ENCODE measurements at places on chromosomes 4 and X.

- no peak for DNase-seq
Observed at GRCh38 chrX:16042980-16043379, 80.4 kb upstream of the GRPR start.

- no peak for DNase-seq
Observed at GRCh38 chr4:3401436-3402171, 40.2 kb upstream of the HGFAC start.

DNA sequence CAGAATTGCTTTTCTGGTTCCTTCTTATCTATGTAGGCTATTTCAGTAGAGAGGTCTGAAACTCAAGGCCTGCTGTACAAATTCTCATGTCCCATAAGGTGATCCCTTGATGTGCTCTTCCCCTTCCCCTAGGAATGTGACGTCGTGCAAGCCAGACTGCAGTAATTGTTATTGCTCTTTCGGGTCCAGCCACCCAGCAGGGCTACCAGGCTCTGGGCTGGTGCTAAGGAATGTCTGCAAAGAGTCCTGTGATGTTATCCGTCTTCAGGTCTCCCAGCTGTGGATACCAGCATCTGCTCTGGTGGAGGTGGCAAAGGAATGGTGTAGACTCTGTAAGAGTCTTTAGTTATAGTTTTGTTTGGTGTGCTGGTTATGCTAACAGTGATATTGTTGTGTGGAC is 378.7 kb downstream of the C4orf33 start:
- no peak for DNase-seq

DNA sequence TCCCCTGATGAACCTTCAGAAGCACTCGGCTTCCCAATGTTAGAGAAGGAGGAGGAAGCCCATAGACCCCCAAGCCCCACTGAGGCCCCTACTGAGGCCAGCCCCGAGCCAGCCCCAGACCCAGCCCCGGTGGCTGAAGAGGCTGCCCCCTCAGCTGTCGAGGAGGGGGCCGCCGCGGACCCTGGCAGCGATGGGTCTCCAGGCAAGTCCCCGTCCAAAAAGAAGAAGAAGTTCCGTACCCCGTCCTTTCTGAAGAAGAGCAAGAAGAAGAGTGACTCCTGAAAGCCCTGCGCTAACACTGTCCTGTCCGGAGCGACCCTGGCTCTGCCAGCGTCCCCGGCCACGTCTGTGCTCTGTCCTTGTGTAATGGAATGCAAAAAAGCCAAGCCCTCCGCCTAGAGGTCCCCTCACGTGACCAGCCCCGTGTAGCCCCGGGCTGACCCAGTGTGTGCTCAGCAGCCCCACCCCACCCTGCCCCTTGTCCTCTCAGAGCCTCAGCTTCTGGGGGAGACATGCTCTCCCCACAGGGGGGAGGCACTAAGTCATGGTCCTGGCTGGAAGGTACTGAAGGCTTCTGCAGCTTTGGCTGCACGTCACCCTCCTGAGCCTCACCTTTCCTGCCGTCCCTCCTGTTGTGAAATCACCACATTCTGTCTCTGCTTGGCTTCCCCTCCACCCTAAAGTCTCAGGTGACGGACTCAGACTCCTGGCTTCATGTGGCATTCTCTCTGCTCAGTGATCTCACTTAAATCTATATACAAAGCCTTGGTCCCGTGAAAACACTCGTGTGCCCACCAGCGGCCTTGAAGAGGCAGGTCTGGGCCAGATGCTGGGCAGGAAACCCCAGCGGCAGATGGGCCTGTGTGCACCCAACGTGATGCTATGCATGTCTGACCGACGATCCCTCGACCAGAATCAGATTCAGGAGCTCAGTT is 34.7 kb downstream of the NOP14 start:
- no peak for DNase-seq

- peak; percentile 85 for DNase-seq
Observed at GRCh38 chrX:21985332-21985777, 44.8 kb downstream of the SMS start.

DNA sequence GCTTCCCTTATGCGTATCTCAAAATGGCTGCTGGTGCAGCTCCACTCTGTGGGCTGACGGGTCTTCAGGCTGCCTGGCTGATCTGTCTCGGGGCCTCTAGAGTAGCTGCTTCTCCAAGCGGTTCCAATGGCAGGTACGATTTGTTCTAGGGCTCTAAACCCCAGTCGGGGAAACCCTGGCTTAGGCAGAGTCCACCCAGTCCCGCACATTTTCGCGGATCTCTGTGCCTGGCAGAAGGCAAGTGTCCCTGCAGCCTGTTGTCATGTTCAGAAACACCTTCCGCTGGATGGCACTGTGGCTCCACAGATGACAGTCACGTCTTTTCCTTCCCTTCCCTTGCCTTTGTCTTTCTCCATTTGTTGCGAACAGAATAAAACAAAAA is 54.4 kb downstream of the NBDY start:
- peak; percentile 77 for DNase-seq

- DNase-seq: peak; percentile 56
Observed at GRCh38 chr4:121668368-121669162, 28.2 kb downstream of the ANXA5 start.

- no peak for DNase-seq
Observed at GRCh38 chr4:93127489-93127888, 701.1 kb upstream of the ATOH1 start.

Data from MCF 10A (cell line).